Cardiac fibroblast (primary cell): ENCODE measurements at places on chromosomes 1 and 21.

GRCh38 chr1:3712573-3713535, 39.4 kb upstream of the CCDC27 start:
- DNase-seq: no peak

- no peak for DNase-seq
These were observed 516.6 kb downstream of the SMYD3 start for GRCh38 chr1:245990315-245991022.

GRCh38 chr1:183568176-183569021, 21.9 kb downstream of the NCF2 start:
- DNase-seq: peak; percentile 42

GRCh38 chr1:46528297-46528955, 23.0 kb downstream of the KNCN start:
- peak; percentile 31 for DNase-seq

- DNase-seq: no peak
These were observed 50.3 kb downstream of the GPR161 start for GRCh38 chr1:168086438-168086837.

DNA sequence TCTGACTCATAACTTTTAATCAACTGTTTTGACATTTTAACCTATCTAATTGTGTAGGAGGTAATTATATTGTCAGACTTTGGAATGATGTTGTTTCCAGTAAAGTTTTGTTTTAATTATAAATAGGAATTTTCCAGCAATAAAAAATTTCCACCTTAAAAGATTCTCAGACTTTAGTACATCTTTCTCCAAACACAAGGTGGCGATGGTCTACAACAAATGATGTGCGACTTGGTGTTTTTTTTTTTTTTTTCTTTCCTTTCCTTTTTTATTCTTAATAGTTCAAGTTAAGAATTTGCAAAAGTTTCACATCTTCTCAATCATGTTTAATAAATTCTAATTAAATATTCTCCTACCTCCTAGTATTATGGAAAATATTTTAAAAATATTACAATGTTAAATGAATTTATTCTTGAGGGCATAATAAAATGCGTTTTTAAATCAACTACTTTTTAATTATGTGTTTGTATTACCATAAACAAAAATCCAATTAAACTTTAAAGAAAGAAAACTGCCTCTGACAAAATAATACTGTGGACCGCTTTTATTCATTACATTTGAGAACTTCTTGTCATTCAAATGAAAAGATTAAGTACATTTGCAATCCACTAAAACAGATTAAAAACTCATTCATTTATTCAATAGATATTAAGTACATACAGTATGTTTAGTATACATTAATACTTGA, 4.4 kb upstream of the ADAMTS1 start:
- peak; percentile 84 for DNase-seq

- no peak for DNase-seq
These were observed 4.6 kb upstream of the LHX8 start for GRCh38 chr1:75129660-75129982.

GRCh38 chr1:10932088-10932487, 80.4 kb upstream of the TARDBP start:
- no peak for DNase-seq

DNA sequence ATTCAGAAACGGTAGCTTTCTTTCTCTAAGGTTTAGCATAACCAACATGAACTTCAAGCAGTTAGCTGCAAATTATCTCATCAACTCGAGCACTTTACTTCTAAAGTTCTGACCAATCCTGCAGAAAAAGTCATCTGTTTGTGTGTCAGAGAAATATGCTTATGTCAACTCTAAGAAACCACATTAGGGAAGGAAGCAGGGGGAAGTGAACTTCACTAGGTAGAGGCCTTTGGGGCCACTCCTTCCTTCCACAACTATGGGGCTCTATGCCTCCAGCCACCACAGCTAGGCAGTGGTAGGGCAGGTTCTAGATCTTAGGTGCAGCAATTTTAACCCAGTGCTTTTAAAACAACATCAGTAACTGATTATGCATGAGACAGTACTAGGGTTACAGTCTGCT, 375.9 kb downstream of the DSCAM start:
- no peak for DNase-seq

DNA sequence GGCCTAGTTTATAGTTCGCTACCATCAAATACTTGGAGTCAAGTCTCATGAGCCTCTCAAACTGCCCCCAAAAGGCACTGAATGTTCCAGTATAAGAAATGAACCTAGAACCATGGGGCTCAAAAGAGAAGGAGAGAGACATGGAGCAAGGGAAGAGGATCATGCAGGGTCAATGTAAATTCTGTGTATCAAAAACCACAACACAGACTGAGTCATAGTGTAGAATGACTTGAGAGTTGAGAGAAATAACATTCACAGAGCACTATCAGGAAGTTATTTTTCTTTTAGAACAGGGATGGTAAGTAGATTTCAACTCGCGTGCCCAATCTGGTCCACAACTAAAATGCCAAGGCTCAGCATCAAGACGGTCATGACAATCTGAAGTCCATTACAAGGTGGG, 59.8 kb downstream of the GNG12 start:
- no peak for DNase-seq
